ENCODE measurements at places on chromosomes 5 and 9. TPM values are rescaled to one million over a fixed set of nuclear protein-coding genes. Genes with fewer than 3 reads are reported as not detected.
A peak's percentile ranks its signal among the peaks of the same experiment; 100 is the strongest.

DNA sequence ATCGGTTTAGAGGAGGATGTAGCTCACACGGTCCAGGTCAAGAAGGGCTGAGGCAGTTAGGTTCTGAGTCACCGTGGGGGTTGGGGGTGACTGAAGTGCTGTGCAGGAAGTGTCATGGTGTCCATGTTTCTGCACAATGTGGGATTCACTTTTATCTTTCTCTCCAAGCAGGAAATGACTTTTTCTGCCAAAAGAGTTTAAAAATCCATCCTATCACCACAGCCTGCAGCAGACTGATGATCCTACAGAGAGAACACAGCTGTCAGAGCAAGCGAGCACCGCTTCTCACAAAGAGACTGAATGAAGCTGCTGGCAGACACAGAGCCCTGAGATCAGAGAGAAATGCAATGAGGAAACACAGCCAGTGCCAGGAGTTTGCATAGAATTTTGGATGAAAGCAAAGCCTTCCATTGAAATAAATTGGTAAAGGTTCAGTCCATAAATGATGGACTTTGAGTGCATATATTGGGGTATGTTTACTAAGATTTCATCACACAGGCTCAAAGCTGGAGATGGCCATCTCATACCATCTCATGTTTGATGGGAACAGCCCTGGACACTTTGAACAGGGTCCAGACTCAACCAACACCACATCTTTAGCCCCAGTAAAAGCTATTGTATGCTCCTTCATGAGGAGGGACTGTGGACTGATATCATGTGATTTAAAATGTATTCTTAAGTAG lies 213.9 kb upstream of the FBXL7 start:
- no peaks in the 10 kb centered on the region for H3K27me3 ChIP-seq
- H3K36me3 ChIP-seq, result no peaks in the 10 kb centered on the region
- peaks cover 28% of the 10 kb centered on the region for H3K4me1 ChIP-seq
- H3K4me3 ChIP-seq, result no peak overlapping the region
- H3K27ac ChIP-seq, result peak overlapping the region; percentile 33

GRCh38 chr9:22031655-22032411 lies 22.7 kb upstream of the CDKN2B start:
- H3K27me3 ChIP-seq, result no peaks in the 10 kb centered on the region
- no peak overlapping the region for H3K27ac ChIP-seq
- no peak overlapping the region for H3K4me3 ChIP-seq

- DNase-seq, result peak; percentile 56
- no peaks in the 10 kb centered on the region for H3K36me3 ChIP-seq
- H3K4me1 ChIP-seq, result no peaks in the 10 kb centered on the region
These were observed 423.9 kb downstream of the DMRT2 start for GRCh38 chr9:1473956-1474634.

The LRRC70 gene
- 5.8 TPM for total RNA-seq

The BAAT gene
- 0.66 TPM for total RNA-seq

The NINJ1 gene
- total RNA-seq, result 24.2 TPM
